ENCODE measurements at places on chromosomes 1 and 21.

DNA sequence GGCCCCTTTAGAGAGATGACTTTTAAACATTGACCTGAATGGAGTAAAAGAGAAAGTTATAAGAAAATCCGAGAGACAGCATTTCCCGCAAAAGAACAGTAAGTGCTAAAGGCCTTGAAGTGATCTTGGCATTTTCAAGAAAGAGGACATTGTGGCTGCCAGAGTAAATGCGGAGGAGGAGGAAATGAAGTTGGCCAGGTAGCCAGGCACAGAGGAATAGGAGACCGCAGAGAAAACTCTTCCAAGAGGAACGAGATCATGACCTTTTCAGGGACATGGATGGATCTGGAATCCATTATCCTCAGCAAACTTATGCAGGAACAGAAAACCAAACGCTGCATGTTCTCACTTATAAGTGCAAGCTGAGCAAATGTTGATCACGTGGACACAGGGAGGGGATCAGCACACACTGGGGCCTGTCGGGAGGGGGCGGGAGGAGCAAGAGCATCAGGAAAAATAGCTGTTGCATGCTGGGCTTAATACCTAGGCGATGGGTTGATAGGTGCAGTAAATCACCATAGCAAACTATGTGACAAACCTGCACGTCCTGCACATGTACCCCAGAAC is 49.7 kb downstream of the EEIG2 start:
- DNase-seq: no peak

- no peak for DNase-seq
Observed at GRCh38 chr1:107788206-107789202, 176.5 kb downstream of the VAV3 start.

DNA sequence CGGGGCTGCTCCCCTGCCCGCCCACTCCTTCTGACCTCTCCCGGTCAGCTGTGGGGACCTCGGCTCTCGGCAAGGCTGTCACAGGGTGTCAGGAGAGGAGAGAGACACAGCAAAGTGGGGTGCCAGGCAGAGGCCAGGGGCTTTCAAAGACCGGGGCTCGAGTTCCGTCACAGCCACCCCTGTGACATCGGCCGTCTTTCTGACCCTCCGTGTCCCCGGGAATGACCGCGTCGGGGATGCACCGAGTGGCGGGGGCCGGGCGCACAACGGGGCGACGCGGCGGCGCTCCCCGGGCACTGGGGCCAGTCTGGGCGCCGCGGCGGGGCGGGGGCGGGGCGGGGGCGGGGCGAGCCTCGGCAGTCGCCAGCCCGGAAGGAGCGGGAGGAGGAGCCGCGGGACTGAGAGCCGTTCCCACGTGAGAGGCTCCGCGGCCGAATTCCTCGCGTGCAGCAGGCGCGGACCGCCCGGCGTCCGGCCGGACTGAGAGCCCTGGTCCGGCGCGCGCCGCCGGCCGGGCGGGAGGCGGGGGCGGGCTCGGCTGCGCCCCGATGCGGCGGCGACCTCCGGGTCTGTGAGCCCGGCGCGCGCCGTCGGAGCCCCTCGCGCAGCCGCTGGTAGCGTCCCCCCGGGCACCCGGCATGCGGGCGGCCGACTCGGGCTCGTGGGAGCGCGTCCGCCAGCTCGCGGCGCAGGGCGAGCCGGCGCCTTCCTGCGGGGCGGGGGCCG is 229.7 kb upstream of the TMEM51 start:
- no peak for DNase-seq

DNA sequence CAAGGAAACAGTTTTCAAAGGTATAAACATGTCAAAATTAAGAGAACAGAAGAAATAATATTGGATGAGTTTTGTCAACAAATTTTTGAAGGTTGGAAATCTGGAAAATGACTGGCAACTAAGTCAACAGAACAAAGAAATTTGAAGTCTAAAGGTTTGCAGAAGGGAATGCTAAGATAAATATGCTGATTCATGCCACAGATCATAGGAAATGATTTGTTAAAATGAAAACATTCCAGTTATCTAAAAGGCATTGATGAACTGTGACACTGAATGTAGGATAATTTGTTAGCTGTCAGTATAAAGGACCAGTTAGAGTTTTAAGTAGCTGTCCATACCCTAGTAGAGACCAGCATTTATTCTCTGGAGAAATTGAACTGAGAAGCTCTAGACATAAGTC is 157.9 kb upstream of the CHRM3 start:
- no peak for DNase-seq

GRCh38 chr1:21586846-21587601 is 77.8 kb downstream of the ALPL start:
- no peak for DNase-seq

DNA sequence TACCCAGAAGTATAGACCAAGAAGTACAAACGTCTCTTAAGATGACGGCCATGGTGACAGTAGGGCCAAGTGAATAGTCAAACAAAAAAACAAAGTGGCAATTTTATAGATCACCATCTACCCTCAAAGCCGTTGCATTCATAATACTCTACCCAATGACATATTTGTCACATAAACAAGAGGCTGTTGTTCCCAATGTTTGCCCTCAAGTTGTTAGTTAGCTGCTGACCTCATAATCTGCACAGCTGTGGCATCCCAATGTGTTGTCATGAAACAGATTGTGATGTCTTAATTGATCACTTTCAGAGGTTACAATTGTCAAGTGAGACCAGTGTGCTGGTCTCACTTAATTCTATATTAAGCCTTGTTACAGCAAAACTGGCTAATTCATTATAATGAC is 333.8 kb downstream of the ST6GALNAC3 start:
- DNase-seq: no peak

DNA sequence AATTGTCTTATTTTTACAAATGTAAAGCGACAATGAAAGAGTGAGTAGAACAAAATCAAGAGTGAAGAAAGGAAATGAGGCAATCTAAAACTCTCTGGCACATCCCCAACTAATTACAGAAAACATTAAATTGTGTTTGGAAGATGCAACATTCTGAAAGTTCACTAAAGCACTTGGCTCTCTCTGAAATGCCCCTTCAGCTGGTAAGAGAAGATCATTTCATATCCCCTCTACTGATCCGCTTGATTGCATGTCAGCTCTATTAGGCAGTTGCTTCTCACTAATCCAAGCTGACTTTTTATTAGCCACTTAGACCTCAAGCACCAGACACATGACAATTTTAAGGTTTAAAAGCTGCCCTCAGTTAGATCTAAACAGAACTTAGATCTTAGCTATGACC is 262.8 kb upstream of the PRMT6 start:
- no peak for DNase-seq

DNA sequence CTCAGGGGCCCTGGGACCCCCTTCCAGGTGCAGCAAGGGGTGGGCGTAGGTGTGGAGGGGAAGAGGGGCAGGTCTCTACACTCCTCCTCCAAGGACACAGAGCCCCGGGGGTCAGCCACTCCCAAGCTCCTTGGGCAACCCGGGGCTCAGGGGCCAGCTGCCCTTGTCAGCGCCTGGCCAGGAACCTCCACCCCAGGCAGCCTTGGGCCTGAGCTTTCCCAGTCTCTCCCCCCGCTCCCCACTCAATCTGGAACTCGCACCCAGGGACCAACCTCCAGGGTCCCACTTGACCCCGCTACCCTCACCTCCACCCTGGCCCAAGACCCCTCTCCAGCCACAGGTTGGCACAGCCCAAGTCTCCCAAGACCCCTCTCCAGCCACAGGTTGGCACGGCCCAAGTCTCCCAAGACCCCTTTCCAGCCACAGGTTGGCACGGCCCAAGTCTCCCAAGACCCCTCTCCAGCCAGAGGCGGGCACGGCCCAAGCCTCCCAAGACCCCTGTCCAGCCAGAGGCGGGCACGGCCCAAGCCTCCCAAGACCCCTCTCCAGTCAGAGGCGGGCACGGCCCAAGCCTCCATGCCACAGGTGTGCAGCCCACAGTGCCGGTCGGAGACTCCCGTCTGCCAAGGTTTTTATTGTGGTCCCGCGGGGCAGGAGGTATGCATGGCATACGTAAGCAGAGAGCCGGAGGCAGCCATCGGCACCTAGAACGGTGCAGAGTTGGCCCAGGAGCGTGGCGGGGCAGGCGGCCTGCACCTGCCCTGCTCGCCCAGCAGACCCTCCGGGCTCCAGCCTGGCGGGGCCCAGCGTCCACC is 3.0 kb downstream of the TNFRSF4 start:
- no peak for DNase-seq

GRCh38 chr1:155979597-155980343 is 1.4 kb upstream of the ARHGEF2 start:
- DNase-seq: no peak

- DNase-seq: no peak
Observed at GRCh38 chr1:234975122-234975940, 153.3 kb downstream of the TOMM20 start.

GRCh38 chr1:153533689-153534201 is 2.0 kb downstream of the S100A6 start:
- no peak for DNase-seq

DNA sequence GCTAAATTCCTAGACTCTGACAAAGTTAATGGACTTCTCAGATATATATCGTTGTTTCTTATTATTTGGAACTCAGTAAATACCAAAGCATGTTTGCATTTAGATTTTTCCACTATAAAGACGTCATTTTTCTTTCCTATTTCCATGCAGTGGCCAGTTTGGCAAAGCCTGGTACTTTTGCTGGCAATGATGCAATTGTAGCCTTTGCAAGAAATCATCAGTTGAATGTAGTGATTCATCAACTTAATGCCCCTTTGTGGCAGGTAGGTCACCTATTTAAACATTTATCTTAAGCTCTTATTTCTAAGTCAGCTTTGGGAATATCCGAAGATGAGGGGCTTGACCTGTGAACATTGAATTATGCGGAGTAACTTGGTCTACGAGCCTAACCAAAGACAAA is 12.0 kb downstream of the OTUD3 start:
- DNase-seq: no peak

DNA sequence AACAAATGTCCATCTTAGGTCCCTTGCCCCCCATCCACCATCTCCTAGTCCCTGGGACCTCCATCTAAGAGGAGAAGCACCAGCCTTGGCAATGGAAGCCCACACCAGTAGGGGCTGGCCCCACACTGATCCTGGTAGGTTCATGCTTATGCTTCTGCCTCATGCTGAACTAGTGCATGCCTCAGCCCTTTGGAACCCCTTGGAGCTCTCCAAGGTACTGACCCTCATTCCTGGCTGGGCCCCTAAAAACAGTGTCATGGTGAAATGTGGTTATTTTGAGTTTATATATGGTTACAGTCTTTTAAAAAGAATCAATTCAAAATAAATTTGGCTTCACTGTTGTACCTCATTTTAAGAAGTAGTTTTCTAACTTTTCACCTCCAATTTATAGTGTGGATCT is 108.3 kb downstream of the HIVEP3 start:
- DNase-seq: no peak

GRCh38 chr21:26888931-26889330 is 43.7 kb upstream of the ADAMTS1 start:
- no peak for DNase-seq

- DNase-seq: no peak
Observed at GRCh38 chr1:36651176-36651910, 168.6 kb upstream of the CSF3R start.

- no peak for DNase-seq
Observed at GRCh38 chr1:219381396-219381795, 207.7 kb downstream of the LYPLAL1 start.

- no peak for DNase-seq
Observed at GRCh38 chr1:2238361-2239012, 10.4 kb downstream of the SKI start.

DNA sequence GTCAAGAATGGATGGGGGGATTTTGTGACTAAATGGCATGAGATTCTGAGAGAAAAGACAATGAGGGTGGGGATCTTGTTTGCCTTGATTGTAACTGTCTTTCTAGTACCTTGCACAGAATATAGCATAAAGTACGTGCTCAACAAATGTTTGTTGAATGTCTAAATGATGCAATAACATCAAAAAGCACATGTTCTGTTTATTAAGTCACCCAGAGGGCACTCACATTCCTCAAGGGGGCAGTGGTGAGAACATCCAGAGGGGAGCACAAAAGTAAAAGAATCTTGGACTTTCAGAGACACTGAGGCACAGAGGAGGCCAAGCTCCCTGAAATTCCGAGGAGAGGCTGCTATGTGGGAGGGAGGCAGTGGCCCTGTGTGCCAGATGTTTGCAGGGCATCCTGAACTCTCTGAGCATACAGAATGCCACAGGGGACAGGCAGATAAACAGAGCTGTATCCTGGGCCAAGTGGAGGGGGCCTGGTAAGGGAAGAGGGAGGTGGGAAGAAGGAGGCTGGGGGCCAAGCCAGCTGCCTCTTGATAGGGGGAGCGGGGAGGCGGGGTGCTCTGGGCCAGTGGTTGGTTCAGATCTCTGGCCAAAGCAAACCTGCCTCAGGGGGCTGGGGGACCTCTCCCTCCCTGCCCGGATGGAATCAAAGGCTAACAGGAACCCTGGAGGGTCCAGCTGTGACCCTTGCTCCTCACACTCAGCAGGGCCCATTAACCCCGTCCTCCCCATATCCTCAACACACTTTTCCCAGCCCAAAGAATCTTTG is 6.5 kb upstream of the ATP1A2 start:
- DNase-seq: no peak

DNA sequence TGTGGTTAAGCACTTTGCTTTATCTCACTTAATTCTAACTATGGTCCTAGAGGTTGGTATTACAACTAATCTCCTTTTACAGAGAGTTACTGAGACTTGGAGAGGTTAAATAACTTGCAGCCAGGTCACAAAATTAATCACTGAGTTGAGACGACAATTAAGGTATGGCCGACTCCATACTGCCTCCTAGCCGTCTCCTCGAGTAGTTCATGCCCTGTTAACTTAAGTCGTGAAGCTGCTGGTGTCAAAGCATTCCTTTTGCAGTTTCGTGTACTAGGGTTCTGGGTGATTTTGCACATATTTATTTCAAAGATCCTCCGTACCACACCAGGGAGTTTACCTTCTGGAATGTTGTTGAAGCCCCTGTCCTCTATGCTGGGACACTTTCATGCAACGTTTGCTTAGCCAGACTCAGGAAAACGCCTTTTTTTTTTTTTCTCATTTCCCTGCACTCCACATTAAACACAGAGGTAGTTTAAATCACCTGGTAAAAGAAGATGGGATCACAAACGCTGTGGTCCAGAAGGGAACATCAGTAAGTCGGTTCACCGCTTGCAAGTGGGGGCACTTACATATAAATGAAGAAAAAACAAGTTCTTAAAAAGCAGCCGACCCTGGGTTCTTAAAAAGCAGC is 570 bp upstream of the NEK7 start:
- DNase-seq: peak; percentile 40

GRCh38 chr1:10507111-10507879 is 32.5 kb downstream of the PEX14 start:
- peak; percentile 37 for DNase-seq

DNA sequence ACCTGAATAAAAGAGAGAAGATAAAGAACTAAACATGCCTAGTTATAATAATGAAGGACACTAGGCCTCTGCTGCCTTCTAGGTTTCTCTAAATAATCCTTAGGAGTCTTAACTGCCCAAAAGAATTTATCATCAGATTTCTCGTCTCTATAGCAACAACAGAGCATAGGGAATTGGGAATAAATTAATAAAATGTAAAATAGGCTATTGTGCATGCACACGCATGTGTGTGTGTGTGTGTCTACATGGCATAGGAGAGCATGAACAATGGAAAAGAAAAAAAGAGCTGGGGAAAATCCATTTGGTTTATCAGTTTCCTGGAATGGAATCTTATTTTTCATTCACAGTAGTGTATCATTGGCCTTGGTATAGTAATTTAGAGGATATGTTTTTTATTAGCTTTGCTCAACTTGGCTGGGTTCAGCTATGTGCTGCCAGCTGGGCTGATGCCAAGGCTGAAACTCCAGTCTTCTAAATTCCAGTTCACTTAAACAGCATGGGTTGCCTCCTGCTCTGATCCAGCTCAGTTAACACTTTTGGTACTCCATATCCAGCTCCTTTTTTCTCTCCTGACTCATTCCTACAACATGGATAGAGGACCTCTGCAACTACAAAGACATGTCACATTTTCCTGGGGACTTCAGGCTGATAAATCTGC is 80.6 kb upstream of the SLFNL1 start:
- no peak for DNase-seq

GRCh38 chr1:169383449-169383848 is 15.5 kb downstream of the BLZF1 start:
- no peak for DNase-seq
